Eye (tissue), 1 donor: ENCODE measurements at places on chromosomes 13 and 19.

DNA sequence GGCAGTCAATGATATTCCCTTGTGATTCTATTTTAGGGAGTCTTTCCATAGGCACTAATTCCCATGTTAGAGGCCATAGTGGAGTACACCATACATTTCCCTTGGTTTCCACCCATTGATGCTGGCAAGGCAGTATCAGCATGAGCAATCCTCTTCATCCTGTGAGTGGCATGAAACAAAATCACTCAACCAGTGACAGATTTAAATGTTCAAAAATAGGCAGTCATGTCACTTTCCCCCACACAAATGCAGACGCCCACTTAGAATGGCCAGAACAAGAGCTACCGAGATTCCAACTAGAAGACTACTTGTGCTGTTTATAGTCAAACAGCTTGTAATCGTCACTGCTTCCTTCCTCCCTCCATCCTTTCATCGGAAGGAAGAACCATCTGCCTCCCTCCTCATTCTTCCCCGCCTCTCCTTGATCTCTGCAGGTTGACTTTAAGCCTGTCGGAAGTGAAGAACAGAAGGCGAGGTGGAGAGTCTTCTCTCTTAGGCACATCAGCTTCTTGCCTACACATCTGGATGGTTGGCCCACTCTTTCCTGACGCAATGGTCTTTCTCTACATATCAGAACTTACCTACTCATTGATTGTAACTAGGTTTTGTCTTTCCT, 22.6 kb downstream of the RASL11A start:
- no peak for DNase-seq

DNA sequence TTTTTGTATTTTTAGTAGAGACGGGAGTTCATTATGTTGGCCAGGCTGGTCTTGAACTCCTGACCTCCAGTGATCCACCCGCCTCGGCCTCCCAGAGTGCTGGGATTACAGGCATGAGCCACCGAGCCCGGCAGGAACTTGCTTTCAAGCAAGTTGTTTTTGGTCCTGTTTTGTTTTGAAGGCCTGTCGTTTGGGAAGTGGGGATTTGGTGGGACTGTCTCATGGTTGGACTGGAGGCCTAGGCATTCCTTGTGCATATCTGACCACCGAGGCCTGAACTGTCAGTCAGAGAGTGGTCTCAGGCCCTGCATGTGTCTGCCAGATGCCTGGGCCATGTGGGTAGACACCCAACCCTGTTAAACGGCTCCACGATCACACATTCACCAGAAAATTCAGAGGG, 26.3 kb downstream of the UBXN6 start:
- DNase-seq = no peak

GRCh38 chr13:107139006-107139405, 571.1 kb upstream of the ARGLU1 start:
- peak; percentile 26 for DNase-seq

- no peak for DNase-seq
These were observed 27.8 kb downstream of the CARM1 start for GRCh38 chr19:10899151-10899653.

- DNase-seq = no peak
These were observed at the start of gene IGFL2 for GRCh38 chr19:46147791-46148288. IGFL2 (plus strand) TSS chr19:46148238; CDS start chr19:46148279, 41 bp downstream.
